NCI-H2081 (cell line): ENCODE measurements at places on chromosomes 2 and 18.

DNA sequence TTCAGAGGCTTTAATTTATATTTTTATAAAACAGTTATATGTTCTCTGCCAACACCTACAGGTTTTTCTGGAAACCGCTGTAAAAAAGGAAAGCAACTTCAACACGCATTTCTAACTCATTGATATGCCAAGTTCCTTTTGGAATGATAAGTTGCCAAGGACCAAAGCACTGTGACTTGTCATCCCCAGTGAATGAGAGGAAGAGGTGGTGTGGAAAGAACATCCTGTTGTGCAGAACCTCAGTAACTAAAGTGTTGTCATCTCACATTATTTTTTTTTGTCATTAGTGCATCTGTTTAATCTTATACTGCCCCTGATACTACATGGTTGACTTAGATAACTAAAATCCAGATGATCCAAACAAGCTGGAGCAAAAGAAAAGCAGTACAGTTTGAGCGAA, 96.0 kb upstream of the NEUROD1 start:
- DNase-seq = no peak

DNA sequence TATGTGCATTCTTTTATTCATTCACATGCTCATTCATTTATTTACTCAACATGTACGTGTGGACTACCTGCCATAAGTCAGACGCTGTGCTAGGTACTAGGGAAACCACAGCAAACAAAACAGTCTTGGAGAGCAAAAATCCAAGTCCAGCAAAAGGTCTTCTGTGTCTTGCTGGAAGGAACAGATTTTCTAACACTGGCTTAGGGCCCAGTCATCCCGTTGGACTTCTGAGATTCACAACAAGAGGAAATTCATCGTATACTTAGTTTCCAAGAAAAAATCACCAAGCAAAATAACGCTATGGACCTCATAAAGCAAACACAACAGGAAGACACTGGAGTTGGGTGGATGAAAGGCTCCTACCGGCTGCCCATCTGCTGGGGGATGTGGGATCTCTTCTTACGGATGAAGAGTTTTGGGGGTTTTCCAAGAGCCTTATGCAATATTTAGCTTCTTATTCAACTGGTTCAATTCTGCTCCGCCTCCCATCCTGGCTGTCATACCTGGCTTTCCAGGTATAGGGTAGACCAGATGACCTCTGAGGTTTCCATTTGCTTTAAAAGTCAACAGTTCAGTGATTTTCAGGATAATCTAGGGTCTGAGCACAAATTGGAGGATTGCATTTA, 262.7 kb downstream of the HAUS1 start:
- DNase-seq = no peak

DNA sequence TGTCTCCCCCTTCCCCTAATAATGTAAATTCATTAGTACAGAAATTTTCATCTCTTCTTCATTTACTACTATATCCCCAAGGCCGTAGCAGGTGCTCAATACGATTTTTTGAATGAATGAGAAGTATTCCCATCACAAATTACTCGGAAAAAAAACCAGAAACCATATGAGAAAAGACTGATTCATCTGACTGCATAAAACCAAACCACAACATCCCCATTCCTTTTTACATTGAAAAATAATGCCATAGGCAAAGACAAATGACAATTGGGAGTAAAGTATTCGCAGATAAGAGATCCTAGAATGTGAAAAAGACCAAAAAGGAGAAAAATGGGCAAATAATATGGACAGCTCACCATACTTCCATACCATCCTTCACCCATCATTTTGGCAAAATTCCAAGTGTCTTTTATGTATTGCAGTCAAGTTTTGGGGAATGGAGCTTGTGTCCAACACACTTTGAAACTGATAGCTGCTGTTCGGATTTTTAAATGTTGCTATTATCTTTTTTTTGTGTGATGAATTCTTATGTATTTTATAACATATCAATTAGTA, 1.5 kb downstream of the ZC3H8 start:
- DNase-seq = no peak

GRCh38 chr2:96584017-96584416, 47.5 kb downstream of the ARID5A start:
- DNase-seq = no peak

DNA sequence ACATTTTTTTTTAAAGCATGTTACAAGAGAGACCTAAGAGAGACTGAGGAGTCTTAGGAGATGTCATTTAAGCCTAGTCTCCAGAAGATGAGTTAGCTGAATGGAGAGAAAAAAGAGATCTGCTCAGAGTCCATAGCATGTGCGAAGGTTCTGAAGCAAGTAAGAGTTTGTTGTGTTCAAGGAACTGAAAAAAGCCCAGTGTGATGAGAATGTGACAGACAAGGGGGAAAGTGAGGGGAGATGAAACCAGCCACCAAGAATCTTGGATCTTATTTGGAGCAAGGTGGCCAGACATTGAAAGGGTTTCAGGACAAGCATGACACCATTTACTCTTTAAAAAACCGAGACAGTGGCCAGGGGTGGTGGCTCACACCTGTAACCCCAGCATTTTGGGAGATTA, 5.2 kb upstream of the MOB1A start:
- no peak for DNase-seq

DNA sequence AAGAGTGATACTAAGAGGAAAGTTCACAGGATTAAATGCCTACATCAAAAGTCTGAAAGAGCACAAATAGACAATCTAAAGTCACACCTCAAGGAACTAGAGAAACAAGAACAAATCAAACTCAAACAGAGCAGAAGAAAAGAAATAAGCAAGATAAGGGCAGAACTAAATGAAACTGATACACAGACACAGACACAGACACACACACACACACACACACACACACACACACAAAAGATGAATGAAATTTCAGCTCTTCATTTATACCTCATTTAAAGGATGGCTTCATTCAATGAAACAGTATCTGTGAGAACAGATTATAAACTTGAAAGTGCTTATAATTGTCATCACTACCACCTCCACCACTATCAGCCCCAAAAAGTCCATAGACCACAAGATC, 428.9 kb downstream of the MBD2 start:
- DNase-seq = no peak

DNA sequence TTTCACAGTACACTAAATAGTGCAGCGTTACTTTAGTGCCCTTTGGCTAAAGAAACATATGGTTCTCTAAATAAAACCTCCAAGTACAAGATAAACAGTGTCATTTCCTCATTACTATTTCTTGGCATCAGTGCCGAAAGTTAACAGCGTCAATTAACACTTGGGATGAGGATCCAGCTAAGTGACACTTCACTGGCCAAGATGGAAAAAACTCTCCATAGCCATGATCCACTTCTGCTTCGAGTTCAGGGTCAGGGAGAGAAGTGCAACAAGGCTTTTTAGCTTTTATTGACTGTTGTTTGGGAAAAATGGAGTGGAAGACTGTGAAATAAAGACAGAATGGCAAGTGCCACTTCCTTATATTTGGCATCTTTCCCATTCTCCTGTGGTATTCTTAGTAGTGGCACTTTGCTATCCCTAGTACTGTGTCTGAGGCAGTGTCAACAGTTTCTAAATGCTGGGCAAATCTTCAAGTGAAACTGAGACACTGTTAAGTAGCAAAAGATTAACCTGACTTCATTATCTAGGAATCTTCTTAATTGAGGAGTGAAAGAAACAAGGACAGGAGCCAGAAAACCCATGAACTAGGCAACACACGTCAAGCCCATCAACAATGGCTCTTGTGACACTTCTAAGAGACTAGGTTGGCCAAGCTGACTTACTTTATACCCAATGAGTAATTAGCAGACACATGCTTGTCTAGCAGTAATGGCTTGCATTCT, 222.5 kb upstream of the SESTD1 start:
- DNase-seq = peak; percentile 18

GRCh38 chr2:230814616-230815015, 50.1 kb upstream of the ITM2C start:
- DNase-seq = no peak

GRCh38 chr2:196758474-196759377, 40.8 kb downstream of the GTF3C3 start:
- DNase-seq = no peak

DNA sequence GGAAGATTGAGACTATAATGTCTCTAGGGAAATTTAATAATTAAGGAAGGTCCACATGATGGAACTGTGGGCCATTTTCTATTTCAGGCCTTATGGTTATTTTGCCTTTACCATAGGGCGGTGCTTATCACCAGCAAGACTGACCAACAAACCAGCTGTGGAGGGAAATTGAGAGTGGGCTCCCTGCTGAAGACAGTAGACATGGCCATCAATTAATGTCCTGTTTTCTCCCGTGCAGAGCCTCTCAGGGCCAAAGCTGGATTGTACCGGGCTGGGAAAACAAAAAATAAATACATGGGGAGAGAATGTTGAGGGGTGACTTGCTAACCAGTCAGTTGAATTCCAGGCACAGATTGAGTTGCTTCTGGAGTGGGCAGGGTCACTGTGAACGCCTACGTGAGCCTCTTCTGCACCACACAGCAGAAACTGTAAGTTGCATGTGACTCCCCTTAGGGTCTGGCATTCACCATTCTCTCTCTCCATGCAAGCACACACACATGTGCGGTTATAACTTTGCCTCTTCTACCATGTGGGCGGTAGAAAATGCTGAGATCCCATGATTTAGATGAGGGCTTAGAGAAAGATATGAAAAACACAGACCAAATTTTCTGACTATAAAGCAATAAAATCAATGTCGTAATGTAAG, 128.5 kb downstream of the COPS8 start:
- no peak for DNase-seq

DNA sequence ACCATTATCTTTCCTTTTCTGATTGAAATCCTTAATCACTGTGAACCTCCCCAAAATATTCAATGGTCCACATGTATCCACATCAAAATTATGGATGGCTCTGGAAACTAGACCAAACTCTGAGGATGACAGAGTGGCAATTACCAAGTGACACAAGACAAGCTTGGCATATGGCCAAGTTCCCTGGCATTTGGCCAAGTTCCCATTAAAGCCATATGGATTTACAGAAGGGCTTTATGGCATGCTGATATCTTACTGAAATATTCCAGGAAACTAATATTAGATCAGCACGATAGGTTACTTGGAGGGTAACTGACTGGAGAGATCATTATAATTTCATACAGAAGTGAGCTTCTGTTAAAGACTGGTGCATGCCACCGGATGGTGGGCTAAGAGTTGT, 21.9 kb upstream of the CERS6 start:
- DNase-seq = peak; percentile 75

GRCh38 chr2:133333181-133333580, 235.1 kb downstream of the NCKAP5 start:
- DNase-seq = no peak

DNA sequence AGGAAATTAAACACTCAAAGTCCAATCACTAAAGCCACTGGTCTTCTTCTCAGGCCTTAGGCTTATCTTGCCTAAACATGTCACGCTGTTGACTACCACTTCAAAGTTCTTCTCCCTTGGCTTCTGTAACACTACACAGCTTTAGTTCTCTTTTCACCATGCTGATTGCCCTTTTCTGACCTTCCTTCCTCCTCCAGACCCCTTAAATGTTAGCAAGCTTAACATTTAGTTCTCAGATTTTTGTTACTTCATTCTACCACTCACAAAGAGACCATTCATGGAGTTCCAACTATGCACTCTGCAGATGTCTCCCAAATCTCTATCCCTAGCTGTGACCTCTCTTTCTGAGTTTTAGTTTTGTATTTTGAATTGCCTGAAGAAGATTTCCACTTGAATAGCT, 64.4 kb downstream of the TTC21B start:
- DNase-seq = no peak

DNA sequence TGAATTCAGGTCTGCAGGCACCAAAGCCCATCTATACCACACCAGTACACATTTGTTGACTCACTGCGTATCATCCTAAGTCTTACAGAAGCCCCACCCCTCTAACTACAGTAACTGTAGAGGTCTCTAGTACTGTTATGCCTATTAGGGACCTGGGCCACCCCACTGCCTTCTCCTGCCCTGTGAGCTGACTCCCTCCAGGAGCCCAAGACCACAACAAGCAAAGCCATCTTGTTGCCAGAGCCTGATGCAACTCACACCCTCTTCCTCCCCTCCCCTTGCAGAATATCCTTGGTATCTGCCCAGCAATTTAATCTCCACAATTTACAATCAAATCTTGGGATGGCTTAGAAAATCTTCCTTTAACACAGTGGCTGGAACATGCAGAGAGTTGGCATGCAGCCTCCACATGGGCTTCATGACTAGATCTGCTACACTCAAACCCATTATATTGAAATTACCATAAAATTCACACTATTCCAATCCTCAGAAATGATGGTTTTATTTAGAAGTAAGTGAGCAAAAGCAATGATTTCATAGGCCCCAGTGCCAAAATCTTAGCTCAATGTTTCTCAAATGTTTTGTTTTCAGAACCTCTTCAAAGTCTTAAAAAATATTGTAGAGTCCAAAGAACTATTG, 17.7 kb upstream of the CYP1B1 start:
- DNase-seq = no peak

DNA sequence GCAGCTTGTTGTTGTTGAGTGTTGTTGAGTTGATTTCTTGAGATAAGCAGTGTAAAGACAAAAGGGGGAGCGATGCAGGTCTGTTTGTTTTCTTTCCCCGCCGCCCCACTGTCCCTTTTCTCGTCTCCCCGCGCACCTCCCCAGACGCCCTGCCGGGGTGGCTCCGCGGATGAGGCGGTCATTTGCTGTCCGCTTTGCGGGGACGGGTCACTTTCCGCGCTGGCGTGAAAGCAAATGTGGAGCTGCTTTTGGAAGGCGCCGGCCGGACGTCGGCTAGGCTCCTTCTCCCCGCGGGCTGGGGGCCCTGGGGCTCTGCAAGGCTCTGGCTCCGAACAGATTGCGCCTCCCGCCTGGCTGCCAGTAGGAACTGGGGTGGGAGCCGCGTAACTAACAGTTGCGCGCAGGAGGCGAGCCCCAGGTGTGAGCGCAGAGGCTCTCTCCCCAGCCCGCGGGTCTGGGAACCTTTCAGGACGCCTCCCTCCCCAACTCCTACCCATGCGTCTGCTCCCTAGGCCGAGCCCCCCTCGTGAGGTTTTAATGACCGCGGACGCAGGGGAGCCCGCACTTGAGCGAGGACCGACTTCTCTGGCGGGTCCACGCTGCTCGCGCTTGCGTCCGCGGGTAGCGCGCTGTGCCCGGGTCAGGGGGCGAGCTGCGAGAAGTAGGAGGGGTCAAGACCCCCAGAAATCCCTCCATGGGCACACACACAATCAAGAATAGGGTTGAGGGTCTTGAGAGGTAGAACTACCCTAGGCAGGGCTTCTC, 146.6 kb downstream of the MEIS1 start:
- DNase-seq = no peak

- DNase-seq = no peak
These were observed 7.7 kb downstream of the DNMT3A start for GRCh38 chr2:25333981-25334380.

- no peak for DNase-seq
These were observed 5.3 kb downstream of the ADCY3 start for GRCh38 chr2:24914713-24915112.

GRCh38 chr2:157329524-157329923, 3.9 kb upstream of the ERMN start:
- DNase-seq = peak; percentile 68

DNA sequence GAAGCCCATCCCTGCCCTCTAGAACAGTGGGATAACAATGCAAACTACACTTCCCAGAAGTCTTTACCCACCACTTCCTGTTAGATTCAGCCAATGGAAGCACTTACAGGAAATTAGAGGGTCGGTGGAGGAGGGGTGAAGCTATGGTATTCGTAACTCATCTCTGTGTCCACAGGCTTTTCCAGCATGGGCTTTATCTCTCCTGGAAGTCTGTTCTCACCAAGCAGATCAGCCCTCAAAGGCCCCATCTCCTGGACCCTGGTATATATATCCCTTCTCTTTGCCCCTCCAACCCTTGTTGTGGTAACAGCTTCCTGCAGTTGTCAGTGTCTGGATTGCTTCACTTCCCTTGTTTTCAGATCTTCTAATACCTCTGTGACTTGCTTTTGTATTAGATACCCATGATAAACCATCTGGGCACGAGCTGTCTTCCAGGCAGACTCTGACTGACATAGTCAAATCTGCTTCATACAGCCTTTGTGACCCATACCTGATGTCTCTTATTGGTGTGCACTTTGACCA, 475.0 kb upstream of the POU3F3 start:
- peak; percentile 55 for DNase-seq
